ENCODE measurements at places on chromosomes 12 and 14.

GRCh38 chr12:124389725-124390441 is 95.0 kb downstream of the RFLNA start:
- no peak for DNase-seq

DNA sequence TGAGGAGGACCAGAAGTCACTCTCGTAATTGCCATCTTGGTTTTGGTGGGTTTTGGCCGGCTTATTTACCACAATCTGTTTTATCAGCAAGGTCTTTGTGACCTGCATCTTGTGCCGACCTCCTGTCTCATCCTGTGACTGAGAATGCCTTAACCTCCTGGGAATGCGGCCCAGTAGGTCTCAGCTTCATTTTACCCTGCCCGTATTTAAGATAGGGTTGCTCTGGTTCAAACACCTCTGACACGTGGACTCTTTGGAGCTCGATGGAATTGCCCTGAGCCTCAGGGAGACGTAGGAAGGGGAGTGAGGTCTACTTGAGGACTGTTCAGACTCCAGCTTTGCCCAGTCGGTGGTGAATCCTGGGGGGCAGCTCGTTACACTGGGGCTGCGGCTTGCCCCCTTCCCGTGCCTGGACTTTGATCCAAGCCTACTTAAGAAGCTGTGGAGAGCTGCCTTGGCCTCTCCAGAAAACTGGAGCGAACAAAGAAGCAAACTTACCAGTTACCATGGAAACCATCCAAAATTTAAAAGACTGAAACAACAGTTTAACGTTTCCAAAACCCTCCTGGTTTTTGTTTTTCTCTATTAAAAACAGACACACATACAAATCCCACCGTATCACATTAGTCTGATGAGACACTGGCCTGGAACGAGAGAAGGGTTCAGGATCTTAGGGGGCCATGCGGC is 28.0 kb downstream of the CALM1 start:
- DNase-seq: no peak

DNA sequence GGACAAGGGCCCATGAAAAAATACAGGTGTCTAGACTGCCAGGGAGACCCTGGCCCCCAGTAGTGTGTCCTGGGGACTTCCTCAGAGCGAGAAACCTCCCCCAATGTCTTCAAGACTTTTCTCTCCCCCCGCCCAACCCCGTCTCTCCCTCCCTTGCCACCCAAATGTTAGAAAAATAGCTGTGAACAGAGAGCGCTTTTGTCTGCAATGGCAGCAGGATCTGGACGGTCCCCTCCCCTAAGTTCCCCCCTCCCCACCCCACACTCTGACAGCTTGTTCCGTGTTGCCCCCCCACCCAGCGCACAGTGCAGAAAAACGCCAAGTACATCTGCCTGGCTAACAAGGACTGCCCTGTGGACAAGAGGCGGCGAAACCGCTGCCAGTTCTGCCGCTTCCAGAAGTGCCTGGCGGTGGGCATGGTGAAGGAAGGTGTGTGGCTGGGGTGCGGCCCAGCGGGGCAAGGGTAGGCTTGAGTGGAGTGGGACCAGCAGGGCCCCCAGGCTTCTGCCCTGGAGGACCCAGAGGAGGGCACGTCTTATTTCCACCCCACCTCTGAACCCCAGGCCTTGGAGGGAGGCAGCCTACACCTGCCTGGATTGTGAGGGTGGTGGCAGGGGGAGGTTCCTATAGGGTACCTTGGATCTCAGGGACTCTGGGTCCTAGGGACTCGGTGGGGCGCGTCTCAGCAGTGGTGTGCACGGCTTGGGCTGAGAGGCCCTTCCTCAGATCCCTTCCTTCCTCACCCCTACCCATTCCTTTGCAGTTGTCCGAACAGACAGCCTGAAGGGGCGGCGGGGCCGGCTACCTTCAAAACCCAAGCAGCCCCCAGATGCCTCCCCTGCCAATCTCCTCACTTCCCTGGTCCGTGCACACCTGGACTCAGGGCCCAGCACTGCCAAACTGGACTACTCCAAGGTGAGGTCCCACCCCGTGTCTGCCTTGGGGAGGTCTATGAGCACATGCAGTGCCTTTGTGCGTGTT is 4.8 kb downstream of the NR4A1 start:
- no peak for DNase-seq

- no peak for DNase-seq
Measured at GRCh38 chr12:128068211-128068610, 198.8 kb upstream of the TMEM132C start.

DNA sequence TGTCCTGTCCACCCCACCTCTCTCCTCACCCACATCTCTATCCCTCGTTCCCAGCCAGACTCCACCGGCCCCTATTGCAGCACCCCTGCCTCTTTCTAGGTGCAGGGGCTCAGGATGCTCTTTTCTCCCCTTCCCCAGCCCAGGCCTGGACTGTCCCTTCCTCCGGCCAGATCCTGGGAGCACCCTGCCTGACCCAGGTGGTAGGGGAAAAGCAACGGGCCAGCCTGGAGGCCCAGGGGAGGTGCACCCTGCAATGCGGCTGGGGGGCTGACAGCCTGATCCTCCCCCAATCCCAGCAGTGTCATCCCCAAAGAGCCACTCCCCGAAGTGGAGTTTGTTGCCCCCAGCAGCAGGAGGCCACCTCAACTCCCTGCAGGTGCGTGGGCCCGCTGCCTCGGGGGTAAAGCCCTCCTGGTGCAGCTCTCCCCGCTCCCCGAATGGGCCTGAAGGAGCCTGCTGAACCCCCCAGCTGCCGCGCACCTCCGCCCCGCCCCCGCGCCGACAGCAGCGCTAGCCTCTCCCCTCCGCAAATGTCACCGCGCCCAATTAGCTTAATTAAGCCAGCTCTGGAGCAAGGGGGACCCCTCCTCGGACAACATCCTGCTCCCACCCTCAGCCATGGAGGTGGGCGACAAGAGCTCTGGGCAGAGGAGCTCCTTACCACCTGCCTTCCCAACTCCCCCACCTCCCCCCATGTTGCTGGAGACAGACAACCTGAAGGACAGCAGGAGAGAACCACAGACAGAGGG is 4.7 kb downstream of the NXPH4 start:
- no peak for DNase-seq

GRCh38 chr12:65565601-65566560 is 258.4 kb upstream of the HMGA2 start:
- DNase-seq: no peak

- DNase-seq: no peak
Measured at GRCh38 chr12:8886502-8887284, 27.6 kb upstream of the PHC1 start.

DNA sequence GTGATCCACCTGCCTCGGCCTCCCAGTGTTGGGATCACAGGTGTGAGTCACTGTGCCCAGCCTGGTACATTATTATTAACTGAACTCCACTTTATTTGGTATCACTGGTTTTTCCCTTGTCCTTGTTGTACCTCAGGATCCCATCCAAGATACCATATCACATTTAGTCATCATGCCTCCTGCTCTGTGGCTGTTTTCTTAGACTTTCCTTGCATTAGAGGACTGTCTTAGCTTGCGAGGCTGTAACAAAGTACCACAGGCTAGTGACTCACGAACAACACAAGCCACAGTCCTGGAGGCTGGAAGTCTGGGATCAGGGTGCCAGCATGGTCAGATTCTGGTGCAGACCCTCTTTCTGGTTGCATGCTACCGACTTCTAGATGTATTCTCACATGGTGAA is 12.2 kb downstream of the KLC1 start:
- no peak for DNase-seq

- no peak for DNase-seq
Measured at GRCh38 chr12:33649992-33650391, 210.4 kb upstream of the SYT10 start.

GRCh38 chr14:68813318-68813838 is 20.5 kb upstream of the ZFP36L1 start:
- no peak for DNase-seq

DNA sequence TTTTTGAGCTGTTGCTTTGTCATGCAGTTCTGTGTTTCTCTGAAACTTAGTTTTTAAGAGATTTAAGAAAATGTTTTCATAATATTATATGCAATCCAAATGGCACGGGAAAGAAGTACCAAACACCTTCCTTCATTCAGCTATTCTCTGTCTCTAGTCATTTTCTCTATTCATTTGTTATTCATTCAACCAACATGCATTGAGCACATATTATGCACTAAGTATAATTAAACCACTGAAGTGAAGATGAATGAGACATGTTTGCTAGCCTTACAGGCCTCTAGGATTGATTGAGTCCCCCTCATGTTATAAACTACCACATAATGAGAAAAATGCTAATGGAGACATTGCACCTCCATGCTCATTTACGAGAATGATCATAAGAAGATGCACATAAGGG is 45.7 kb upstream of the CCDC91 start:
- DNase-seq: no peak

- no peak for DNase-seq
Measured at GRCh38 chr12:132635076-132635955, 16.7 kb downstream of the P2RX2 start.

DNA sequence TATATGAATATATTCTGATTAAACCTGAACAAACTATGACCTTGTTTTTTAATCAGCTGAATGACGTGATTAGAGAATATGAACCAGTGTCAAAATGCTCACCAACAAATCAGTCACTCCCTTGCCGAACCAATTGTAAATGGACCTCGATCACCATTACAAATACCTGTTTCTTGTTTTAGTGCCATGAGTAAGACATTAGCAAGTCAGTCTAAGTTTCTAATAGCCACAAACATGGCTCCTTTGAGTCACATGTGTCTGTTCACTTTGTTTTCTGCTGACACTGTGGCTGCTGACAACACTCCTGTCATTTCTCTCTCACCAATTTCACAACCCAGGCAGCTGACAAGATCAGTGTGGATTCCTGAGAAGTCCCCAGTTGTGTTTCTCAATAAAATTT is 286.2 kb upstream of the MDGA2 start:
- no peak for DNase-seq

DNA sequence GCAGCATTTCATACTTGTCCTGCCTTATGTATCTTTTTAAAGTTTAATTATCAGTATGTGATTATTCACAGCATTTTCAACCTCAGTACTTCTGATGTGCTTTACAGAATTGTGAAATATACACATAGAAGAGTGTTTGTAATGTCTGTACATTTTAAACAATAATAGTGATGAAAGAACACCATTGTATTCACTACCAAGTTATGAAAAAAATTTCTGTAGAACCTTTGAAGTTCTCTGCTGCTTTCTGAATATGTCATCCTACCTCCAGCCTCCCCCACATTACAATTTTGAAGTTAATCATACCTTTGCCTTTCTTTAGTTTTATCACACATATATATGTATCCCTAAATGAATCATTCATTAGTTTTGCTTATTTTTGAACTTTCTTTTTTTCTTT is 24.8 kb downstream of the FRMD6 start:
- DNase-seq: no peak

- no peak for DNase-seq
Measured at GRCh38 chr12:6469609-6470374, 685 bp downstream of the VAMP1 start.

DNA sequence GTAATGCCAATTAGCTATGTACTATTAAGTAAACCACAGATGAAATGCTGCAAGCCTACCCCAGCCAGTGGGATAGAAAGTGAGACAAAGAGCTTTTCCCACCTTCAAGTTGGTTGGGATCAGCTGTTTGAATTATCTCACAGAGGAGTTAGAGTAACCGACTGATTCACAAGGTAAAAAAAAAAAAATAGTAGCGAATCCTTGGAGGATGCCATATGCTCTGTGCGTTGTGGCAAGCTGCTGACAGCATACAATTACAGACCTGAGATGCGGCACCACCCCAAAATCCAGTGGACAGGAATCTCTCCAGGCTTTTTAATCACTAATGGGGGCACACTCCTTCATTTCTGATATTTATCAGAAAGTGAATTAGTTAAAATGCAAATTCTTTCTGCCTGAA is 157.0 kb upstream of the RMST start:
- DNase-seq: no peak

DNA sequence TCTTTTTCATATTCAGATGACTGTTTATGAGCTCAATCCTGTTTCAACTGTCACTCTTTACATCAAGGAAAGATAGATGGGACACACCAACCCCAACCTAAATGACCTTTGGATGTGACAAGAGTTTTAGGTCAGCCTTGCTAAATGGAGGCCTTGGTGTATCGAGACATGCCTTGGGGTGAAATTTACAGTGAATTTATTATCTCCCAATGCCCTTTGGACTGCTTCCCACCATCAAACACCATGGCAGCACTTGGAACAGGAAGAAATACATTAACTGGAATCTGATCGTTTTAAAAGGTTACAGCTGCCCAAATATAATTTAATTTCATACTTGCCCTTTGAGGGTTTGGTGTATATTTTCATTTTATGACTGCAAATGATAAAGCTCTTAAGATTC is 327.6 kb downstream of the SOX5 start:
- no peak for DNase-seq

DNA sequence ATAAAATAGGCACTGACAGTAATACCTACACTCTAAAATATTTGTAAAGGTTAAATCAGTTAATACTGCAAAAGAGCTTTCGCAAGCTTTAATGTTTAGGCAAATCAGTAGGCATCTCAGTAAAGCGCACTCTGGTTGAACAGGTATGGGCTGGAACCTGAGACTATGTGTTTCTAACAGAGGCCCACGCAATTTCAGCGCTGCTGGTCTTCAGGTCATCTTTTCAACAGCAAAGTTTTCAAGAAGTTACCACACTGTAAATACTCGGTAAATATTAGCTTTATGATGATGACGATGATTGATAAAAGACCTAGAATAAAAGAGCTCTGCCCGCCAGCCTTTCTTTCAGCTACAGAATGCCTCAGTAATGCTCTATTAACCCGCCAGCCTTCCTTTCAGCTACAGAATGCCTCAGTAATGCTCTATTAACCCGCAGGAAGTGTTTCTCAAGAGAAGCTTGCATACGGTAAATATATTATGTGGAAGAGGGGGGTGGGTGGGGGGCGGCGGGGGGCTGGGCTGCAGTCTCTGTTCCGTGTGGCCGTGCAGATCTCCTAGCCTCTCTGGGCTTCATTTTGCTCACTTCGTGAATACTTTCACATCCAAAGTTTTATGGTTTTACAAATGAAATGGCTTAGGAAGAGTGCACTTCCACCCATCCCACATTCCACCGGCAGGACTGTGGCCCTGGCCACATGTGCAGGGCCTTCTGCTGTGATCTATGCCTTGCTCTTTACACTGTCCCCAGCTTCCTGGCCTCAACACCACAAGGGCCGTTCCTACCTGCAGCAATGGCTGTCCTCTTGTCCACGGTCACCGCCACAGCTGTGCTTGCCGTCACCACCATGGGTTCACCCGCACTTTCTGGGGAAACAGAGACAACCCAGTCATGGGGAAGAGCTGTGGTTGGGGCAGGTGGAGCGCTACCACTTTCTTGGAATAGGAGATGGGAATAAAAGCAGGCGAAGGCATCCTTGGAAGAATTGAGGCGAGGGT is 19.9 kb downstream of the LRTM2 start:
- no peak for DNase-seq

All from GM19239 (cell line).